ENCODE measurements at places on chromosomes 5 and 9. TPM values are rescaled to one million over a fixed set of nuclear protein-coding genes. Genes with fewer than 3 reads are reported as not detected.

- peaks cover 4% of the 10 kb centered on the region for H3K36me3 ChIP-seq
- no peak overlapping the region for H3K27ac ChIP-seq
- no peak for DNase-seq
- H3K4me1 ChIP-seq = no peaks in the 10 kb centered on the region
- H3K4me3 ChIP-seq = no peak overlapping the region
Measured at GRCh38 chr9:101417389-101417788, 18.2 kb downstream of the ALDOB start.

Gene RAI14
- total RNA-seq = 127 TPM

Gene MYMK
- not detected for total RNA-seq

GRCh38 chr5:141747152-141748141 is 65.4 kb upstream of the ARAP3 start:
- H3K36me3 ChIP-seq = no peaks in the 10 kb centered on the region
- no peaks in the 10 kb centered on the region for H3K4me1 ChIP-seq
- no peaks in the 10 kb centered on the region for H3K27me3 ChIP-seq
- no peak overlapping the region for H3K27ac ChIP-seq

Gene CCL27
- 0.28 TPM for total RNA-seq

DNA sequence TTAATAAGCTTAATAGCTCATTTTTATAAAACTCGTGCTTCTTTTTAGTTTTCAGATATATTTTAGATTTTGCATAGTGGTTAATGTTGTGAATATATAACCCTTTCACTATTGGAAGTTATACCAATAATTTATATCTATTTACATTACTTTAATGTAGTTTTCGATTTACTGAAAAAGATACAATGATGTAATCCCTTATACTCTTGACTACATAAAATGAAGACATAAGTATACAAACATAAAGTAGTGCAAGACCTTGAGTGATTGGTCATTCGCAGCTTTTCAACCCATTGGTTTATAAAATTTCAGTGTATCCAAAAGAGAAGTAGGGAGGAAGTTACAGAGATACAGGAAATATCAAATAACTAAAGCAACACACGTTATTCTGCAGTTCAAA is 84.3 kb upstream of the GRHPR start:
- H3K4me3 ChIP-seq = no peak overlapping the region
- no peaks in the 10 kb centered on the region for H3K36me3 ChIP-seq
- no peaks in the 10 kb centered on the region for H3K27me3 ChIP-seq
- H3K4me1 ChIP-seq = peaks cover 4% of the 10 kb centered on the region
- no peak overlapping the region for H3K27ac ChIP-seq

DNA sequence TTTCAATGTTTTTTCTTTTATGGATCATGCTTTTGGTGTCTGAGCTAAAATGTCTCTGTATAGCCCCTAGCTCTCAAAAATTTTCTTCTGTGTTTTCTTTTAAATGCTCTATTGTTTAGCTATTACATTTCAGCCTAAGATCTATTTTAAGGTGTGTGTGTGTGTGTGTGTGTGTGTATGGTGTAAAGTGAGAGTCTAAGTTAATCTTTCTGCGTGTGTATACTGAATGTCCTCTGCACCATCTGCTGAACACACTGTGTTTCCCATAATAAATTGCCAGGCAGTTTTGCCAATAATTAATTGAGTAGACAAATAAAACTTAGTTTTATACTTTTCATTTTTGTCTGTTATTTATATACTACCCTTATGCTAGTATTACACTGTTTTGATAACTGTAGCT is 2096.3 kb upstream of the C9orf72 start:
- H3K36me3 ChIP-seq = no peaks in the 10 kb centered on the region
- no peak overlapping the region for H3K27ac ChIP-seq
- no peak for DNase-seq
- no peaks in the 10 kb centered on the region for H3K4me1 ChIP-seq
- H3K4me3 ChIP-seq = no peak overlapping the region

Gene ARID3C
- not detected for total RNA-seq

- no peaks in the 10 kb centered on the region for H3K36me3 ChIP-seq
- H3K4me3 ChIP-seq = no peak overlapping the region
- H3K27ac ChIP-seq = no peak overlapping the region
- no peak for DNase-seq
- no peaks in the 10 kb centered on the region for H3K4me1 ChIP-seq
Measured at GRCh38 chr9:16661816-16662215, 208.7 kb downstream of the BNC2 start.

DNA sequence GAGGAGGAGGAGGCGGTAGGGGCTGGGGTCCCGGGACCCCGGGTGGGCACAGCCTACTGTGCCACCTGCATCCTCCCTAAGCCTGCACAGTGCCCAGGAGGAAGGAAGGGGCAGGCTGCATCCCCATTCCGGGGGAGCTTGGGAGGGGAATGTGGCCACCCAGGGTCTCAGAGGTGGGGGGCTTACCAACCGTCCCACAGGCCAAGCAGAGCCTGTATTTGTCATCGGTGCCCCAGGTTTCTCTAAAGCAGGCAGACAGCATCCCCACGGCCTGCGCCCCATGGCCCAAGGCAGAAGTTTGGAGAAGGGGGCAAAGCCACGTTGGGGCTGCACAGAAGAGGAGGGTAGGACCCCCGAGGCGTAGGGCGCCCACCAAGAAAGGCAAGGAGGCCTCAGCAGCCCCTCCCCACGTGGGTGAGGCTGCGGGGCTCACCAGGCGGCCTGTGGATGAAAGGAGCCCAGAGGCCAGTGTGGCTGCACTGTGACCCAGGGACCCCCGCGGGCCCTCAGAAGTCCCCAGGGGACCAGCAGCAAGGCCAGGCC is 507 bp upstream of the GPSM1 start:
- H3K4me3 ChIP-seq = peak overlapping the region; percentile 72
- no peaks in the 10 kb centered on the region for H3K27me3 ChIP-seq
- no peak overlapping the region for H3K27ac ChIP-seq
- DNase-seq = no peak
- no peaks in the 10 kb centered on the region for H3K36me3 ChIP-seq

DNA sequence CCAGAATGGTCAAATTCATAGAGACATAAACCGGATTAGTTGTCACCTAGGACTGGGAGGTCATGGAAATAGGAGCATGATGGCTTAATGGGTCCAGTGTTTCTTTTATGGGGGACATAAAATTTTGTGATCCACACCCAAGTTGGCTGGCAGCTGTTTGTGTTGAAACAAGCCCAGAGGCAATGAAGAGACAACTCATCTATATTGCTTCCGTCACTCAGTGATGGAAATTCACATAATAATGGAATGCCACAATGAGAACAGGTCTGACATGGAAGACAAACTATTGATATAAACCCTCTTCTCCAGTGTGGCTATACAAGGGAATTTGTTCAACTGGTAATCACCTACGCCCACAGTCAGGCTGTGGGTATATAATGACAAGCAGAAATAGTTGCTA is 173.2 kb downstream of the GNA14 start:
- DNase-seq = no peak
- no peaks in the 10 kb centered on the region for H3K27me3 ChIP-seq
- no peak overlapping the region for H3K4me3 ChIP-seq
- no peak overlapping the region for H3K27ac ChIP-seq
- no peaks in the 10 kb centered on the region for H3K4me1 ChIP-seq

Gene CDH9
- 0.79 TPM for total RNA-seq

GRCh38 chr9:98971168-98971914 is 27.6 kb downstream of the COL15A1 start:
- H3K4me1 ChIP-seq = no peaks in the 10 kb centered on the region
- peaks cover 4% of the 10 kb centered on the region for H3K27me3 ChIP-seq
- H3K36me3 ChIP-seq = no peaks in the 10 kb centered on the region
- no peak overlapping the region for H3K27ac ChIP-seq
- H3K4me3 ChIP-seq = no peak overlapping the region

Gene FCHSD1
- 23.4 TPM for total RNA-seq

DNA sequence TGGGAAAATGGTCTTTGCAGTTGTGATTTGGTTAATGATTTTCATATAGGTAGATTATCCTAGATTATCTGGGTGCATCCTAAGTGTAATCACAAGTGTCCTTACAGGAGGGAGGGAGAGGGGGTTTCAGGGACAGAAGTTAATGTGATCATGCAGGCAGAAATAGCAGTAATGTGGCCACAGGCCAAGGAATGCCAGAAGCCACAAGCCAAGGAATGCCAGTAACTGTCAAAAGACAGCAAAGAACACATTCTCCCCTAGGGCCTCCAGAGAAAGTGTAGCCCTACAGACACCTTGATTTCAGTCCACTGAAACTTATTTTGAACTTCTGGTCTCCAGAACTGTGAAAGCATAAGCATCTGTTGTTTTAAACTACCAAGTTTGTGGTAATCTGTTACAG is 2074.5 kb downstream of the MAT2B start:
- DNase-seq = no peak
- no peaks in the 10 kb centered on the region for H3K27me3 ChIP-seq
- H3K4me3 ChIP-seq = no peak overlapping the region

GRCh38 chr9:76395381-76395780 is 1.2 kb upstream of the RFK start:
- peaks cover 7% of the 10 kb centered on the region for H3K36me3 ChIP-seq
- no peak for DNase-seq
- H3K4me3 ChIP-seq = peak overlapping the region; percentile 79
- no peaks in the 10 kb centered on the region for H3K27me3 ChIP-seq

DNA sequence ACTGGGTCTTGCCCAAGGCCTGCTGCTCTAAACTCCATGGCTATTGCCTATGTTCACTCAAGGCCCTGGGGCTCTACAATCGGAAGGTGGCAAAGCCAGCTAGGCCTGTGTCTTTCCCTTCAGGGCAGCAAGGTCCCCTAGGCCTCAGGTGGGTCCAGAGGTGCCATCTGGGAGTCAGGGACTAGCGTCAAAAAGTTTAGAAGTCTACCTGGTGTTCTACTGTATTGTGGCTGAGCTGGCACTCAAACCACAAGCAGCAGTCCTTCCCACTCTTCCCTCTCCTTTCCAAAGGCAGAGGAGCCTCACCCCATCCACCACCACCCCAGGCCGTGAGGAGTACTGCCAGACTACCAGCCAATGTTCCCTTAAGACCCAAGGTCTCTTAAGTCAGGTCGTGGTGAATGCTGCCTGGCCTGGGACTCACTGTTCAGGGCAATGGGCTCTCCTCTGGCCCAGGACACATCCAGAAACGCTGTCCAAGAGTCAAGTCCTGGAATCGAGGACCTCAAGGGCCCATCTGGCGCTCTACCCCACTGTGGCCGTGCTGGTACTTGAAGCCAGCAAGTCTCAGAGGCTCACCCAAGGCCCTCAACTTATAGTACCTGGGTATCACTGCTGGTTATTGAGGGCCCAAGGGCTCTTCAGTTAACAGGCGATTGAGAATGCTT is 13.0 kb upstream of the SARDH start:
- DNase-seq = peak; percentile 21
- H3K4me3 ChIP-seq = no peak overlapping the region
- no peaks in the 10 kb centered on the region for H3K27me3 ChIP-seq

DNA sequence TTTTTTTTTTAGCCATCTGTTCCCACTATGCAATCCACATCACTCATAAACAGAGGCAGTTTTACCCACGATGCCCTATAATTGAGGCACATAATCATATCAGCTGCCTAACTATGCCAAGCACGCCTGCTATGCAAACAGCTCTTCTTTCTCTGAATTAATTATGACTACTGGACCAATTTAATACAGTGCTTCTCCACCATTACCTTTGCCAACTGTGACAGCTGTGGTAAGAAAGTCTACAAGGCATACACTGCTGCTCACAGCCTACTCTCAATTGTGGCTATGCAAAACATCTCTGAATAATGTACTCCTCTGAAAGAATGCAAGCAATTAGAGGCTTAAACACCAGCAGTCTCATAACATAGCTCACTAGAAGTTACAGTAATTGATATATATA is 97.1 kb downstream of the DTWD2 start:
- no peak for DNase-seq
- H3K36me3 ChIP-seq = no peaks in the 10 kb centered on the region
- no peak overlapping the region for H3K27ac ChIP-seq
- H3K4me3 ChIP-seq = no peak overlapping the region

Gene MUSK
- total RNA-seq = not detected

Gene FAM153A
- total RNA-seq = 1.2 TPM

Gene HTR4
- not detected for total RNA-seq

GRCh38 chr5:168670881-168671575 is 91.9 kb upstream of the PANK3 start:
- no peak overlapping the region for H3K4me3 ChIP-seq
- no peaks in the 10 kb centered on the region for H3K27me3 ChIP-seq
- peak; percentile 85 for DNase-seq
- H3K4me1 ChIP-seq = no peaks in the 10 kb centered on the region
- no peaks in the 10 kb centered on the region for H3K36me3 ChIP-seq

DNA sequence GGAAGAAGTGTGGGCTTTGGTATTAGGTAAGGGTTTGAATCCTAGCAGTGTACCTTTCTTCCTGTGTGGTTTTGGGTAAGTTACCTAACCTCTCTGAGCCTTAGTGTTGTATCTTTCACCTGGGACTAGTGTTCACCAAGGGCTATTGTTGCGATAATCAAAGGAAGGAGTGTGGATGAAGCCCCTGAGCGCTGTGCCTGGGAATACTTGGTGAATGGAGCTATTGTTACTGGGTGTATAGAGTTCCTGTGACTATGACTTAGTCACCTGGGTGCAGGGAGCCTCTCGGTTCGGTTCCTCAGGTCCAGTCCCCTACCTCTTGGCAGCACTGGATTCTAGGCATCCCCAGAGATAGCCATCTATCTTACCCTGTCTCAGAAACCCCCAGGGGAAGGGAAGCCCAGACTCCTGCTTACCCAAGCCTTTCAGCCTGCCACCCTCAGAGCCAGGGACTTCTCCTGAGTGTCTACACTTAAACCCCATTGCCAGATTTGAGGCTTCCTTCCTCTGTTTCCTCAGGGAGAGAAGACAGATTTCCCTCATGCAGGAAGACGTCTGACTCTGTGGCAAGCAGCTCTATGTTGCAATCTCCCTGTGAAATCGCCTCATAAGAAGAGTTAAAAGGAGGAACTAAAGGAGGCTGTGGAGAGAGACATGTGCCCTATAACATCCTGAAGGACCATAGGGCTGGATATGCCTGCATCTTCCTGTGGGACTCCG is 181.0 kb upstream of the PITX1 start:
- H3K36me3 ChIP-seq = no peaks in the 10 kb centered on the region
- no peaks in the 10 kb centered on the region for H3K27me3 ChIP-seq
- no peak overlapping the region for H3K27ac ChIP-seq
- DNase-seq = peak; percentile 10
- no peaks in the 10 kb centered on the region for H3K4me1 ChIP-seq
- no peak overlapping the region for H3K4me3 ChIP-seq

GRCh38 chr5:43664501-43665040 is 61.6 kb downstream of the NNT start:
- no peak for DNase-seq
- H3K36me3 ChIP-seq = peaks cover 20% of the 10 kb centered on the region
- no peak overlapping the region for H3K27ac ChIP-seq
- no peak overlapping the region for H3K4me3 ChIP-seq
- no peaks in the 10 kb centered on the region for H3K27me3 ChIP-seq
- H3K4me1 ChIP-seq = no peaks in the 10 kb centered on the region

DNA sequence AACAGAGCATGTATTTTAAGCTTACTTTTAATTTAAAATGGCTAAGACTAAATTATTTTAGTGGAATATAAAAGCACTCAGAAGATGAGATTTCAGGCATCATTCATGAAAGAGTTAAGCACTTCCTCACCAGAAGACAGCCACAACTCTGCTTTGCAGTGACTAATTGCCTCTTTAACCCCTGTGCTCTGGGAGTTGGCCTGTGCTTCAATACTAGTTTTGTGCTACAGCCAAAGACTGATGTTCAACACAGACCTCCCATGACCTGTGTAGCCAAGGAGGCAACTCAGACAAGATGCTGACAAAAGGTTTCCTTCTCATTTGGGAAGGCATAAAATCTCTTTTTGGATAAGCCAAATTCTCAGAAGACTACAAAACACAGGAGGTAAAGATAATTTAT is 353.5 kb downstream of the FBXL17 start:
- H3K36me3 ChIP-seq = peaks cover 4% of the 10 kb centered on the region
- H3K4me3 ChIP-seq = no peak overlapping the region
- no peaks in the 10 kb centered on the region for H3K27me3 ChIP-seq
- no peak overlapping the region for H3K27ac ChIP-seq
- no peak for DNase-seq

All from H9 (cell line).